Pancreas (tissue), 10 donors: ENCODE measurements at places on chromosomes 16 and 17. TPM values are rescaled to one million over a fixed set of nuclear protein-coding genes. Genes with fewer than 3 reads are reported as not detected.

DNA sequence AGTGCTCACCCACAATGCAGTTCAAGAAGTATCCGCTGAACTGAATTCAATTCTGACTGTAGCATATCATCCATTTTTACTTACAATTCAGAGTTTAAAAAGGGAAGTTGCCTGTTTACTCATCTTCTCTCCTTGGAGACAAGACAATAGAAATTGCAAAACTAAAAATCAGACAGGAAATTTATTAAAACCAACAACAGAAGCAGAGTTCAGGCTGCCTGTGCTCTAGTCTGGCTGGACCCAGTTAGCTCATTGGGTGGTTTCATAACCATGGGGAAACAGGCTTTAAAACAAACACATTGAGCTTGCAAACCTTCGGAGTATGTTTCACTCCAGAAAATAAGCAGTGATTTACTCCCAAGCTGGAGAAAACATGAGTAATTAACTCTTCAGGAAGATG lies 321.4 kb downstream of the GRIN2A start:
- DNase-seq = no peak

DNA sequence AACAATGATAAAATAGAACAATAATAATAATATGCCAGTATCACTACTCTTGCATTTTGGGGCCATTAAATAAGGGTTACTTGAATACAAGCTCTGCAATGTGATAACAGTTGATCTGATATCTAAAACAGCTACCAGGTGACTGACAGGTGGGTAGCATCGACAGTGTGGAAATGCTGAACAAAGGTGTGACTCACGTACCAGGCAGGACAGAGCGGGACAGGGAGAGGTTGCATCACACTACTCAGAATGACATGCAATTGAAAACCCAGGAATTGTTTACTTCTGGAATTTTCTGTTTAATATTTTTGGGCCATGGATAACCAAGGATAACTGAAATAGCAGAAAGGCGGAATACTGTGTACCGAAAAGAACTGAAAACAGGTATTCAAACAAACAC lies 15.8 kb upstream of the ZNF19 start:
- DNase-seq = no peak

EME1 gene
- 0.19 TPM for total RNA-seq

CFAP97D1 gene
- not detected for total RNA-seq

DOC2A gene
- total RNA-seq = 0.34 TPM

PKD1 gene
- 36.7 TPM for total RNA-seq
